Stimulated activated CD4-positive, alpha-beta T cell treated with anti-CD3 and anti-CD28 coated beads, Interleukin-2, amount 100 ng/mL, for 24 hours (primary cell): ENCODE measurements at places on chromosomes 7 and 10.

- no peak for DNase-seq
These were observed 250.3 kb downstream of the STK31 start for GRCh38 chr7:23960361-23960760.

- DNase-seq: no peak
These were observed 160.3 kb upstream of the KLF14 start for GRCh38 chr7:130894146-130894908.

- DNase-seq: no peak
These were observed 286.0 kb downstream of the RNLS start for GRCh38 chr10:88297103-88297502.

GRCh38 chr7:141128506-141128905 lies 54.6 kb downstream of the TMEM178B start:
- no peak for DNase-seq

DNA sequence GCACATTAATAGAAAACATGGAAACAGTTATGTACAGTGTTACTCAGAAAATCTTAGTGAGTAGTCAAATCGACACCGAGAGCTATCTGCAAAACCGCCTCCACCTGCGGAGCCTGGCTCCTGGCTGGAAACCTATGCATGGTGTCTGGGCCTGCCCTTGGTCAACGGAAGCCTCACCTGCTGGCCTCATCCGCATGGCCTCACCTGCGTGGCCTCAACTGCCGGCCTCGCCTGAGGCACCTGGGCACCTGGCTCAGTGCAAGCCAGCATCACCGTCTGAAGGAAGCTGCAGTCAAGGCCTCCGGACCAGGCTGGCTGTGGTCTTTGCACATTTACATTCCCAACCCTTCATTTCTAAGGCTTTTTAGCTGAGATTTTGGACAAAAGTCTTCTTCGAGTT lies 352.1 kb downstream of the POM121L12 start:
- no peak for DNase-seq

DNA sequence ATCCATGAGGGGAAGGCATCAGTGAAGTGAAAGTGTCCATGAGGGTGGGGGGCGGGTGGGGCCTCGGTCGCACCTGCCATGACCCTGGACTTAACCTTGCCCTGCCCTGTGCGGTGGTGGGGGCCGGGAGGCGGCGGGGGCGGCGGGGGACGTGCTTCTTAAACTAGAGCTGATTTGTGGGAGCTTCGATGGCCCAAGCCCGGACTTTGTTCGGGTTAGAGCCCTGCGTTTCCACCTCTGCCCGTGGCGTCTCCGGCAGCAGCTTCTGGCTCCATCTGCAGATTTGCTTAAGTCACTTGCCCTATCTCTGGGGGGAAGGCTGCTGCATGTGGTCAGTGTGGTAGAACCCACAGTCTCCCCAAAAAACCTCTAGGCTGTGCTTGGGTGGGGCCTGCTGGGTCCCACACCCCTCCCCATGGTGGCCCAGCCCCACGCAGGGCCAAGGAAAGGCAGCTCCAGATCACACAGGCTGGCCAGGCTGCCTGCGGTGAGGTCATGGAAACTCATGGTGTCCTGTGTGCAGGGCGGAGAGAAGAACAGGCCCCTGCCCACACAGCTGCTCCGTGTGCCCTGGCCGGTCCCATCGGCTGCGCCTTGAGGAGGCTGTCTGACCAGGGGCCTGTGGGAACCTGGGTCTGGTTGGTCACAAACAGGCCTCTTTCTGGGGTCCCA lies 93.2 kb downstream of the INPP5A start:
- DNase-seq: no peak

GRCh38 chr7:136234040-136234439 lies 256.9 kb upstream of the MTPN start:
- DNase-seq: no peak

- no peak for DNase-seq
These were observed 71.9 kb downstream of the GALNT11 start for GRCh38 chr7:152097330-152097729.

DNA sequence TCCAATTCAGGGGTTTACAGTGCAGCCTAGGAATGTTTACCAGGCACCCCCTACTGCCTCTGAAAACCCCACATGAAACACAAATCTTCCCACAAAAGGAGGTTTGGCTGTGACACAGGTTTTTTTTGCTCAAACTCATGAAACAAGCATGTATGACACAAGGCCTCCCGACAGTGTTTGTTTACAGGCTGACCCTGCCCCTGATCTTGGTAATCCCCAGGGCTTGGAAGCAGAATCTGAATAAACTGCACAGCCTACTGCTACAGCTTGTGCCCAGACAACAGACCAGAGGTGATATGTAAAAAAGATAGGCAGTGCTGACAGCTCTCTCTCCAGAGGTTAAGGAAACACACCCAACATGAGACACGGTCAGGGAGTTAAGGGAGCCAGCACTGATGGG lies 184.2 kb downstream of the KMT2E start:
- no peak for DNase-seq

DNA sequence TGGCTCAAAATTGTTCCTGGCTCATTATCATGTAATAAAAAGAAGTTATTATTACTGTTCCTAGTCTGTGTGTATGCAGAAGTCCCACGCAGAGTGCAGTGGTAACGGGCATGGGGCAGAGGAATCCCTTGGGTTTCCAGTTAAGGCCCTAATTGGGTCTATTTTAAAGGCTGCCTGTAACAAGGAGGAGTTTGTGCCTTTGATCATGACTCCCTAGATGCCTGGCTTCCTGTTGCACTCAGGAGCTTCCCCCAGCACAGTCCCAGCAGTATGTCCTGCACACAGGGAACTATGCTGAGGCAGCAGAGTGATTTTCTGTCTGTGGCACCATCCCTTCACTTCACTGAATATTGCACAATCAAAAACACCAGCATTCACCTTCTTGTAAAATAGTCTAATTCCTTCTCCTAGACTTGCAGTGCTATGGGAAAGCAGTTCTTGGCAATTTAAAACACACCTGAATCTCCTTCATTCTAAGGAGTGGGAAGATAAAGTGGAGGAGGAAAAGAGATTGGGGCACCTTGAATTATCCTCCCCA lies 22.9 kb downstream of the SORCS1 start:
- DNase-seq: no peak

DNA sequence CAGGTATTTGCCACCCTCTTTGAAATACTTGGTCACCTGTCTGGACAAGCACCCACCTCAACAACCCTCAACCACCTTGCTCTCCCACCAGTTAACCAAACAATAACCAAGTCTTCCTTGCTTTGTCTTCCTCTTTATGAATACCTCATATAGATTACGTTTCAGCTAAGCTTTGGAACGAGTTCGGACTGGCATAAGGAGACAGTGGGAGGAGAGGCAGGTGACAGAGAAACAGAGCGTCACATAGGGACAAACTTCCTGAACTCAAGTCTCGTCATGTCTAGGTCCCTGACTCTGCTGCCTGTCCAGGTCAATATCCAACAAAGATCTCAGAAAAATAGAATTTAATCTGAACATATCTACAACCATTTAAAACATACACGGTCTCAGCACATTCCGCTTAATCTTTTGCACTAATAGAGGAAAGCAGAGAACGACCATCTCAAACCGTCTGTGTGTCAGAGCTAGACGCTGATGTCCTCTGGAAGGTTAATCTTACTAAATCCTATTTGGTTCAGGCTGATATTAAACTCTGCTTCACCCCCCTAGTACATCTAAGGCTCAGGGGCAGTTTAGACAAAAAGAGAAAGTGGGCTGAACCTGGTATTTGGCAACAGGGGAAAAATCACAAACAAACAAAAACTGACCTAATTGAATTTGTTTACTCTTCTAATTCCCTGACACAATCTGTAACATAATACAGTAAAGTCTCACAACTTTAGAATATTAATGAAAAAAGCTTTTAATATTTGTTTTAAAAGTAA lies 26.4 kb upstream of the SVOPL start:
- DNase-seq: no peak

DNA sequence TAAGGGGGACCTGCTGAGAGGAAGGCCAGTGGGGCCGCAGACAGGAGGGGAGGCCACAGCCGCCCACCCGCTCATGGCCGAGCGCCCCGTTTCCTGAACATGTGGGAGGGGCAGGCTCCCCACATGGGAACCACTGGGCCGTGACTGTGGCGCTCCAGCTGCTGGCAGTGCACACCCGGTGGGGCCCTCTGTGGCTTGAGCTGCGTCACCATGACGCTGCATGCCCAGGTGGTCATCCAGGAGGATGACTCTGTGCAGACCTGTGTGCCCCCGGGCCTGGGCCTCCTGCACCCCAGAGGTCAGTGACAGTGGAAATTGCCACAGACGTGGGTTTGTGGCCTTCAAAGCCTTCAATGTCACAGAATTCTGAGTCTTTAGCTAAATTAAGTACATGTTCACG lies 85.1 kb downstream of the MGMT start:
- DNase-seq: no peak

GRCh38 chr7:40587419-40587818 lies 452.6 kb downstream of the SUGCT start:
- DNase-seq: no peak

GRCh38 chr10:909831-910230 lies 21.7 kb downstream of the LARP4B start:
- no peak for DNase-seq

GRCh38 chr10:3622845-3623621 lies 162.0 kb downstream of the KLF6 start:
- DNase-seq: peak; percentile 38

GRCh38 chr7:158663428-158663741 lies 41.2 kb downstream of the NCAPG2 start:
- no peak for DNase-seq

DNA sequence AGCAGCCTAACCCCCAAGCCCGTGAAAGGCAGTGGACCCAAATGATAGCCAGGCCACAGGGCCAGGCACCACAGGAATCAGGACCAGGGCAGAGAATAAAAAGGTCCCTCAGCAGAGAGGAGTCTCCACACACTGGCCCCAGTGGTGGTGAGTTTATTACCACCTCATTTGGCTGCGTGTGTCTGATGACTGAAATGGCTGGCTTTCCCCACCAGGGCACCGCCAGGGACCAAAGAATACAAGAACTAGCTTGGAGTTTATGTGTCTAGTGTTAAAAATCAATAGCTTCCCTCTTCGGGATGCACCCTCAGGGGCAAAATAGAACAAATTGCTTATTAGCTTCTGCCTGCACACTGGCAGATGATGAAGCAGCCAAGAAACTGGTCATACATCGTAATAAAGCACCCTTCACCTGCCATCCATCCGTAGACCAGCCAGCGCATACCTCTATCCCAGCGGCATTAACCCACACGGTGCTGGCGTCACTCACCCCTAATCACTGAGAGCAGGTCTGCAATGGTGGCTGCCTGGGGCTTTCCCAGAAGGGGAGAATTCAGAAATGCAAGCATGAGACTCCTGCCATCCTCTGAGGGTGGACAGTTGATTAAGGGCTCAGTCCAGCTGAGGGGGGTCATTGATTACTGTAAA lies 223.7 kb upstream of the ZMIZ1 start:
- DNase-seq: no peak

GRCh38 chr7:43123457-43123856 lies 11.0 kb downstream of the HECW1 start:
- DNase-seq: no peak

DNA sequence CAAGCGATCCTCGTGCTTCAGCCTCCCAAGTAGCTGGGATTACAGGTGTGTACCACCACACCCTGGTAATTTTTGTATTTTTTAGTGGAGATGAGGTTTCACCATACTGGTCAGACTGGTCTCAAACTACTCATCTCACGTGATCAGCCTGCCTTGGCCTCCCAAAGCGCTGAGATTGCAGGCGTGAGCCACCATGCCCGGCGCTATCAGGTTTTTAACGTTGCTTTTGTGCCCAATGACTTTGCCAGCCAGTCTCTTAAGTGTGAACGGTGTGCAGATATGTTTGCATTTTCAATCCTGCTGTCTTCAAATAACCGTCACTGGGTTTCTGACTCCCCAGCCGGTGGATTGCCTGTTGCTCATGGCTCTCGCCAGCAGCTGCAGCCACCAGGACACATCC lies 201.8 kb upstream of the PPP2R2D start:
- DNase-seq: no peak

GRCh38 chr10:49023752-49024151 lies 84.1 kb upstream of the LRRC18 start:
- DNase-seq: no peak

DNA sequence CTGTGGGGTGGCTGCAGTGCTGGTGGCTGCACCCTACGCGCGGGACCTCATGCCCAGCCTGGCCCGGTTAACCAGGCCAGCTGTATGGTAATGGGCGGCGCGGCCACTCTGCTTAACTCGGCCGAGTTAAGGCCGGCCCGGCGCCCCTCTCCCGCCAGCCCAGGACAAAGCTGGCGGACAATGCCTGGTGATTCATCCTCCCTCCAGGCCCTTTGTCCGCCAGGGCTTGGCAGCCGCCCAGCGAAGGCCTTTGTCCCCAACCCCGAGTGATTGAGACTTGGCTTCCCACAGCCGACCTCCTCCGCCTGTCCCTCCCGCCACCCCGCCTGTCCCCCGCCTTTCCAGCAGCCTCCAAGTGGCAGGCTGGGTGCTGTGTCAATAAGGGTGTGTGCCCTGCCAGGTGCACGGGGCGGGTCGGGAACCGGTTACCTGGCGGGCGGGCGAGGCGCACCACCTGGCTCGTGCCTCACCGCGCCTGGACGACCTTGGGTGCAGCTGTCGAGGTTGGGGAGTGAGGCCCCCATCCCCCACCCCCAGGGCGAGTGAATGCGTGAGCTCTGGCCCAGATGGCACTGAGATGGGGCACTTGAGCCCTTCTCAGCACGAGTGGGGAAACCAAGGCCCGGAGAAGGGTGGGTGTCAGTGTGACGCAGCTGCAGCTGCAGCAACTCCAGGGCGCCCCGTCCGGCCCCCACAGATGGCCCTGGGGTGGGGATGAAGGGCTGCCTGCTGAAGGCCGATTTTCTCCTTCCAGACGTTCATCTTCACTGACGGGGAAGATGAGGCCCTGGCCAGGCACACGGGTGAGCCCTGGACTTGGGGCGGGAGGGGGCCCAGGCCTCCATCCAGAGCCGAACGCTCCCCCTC lies 4.6 kb downstream of the LFNG start:
- no peak for DNase-seq
